ENCODE measurements at places on chromosomes 13 and 19. TPM values are rescaled to one million over a fixed set of nuclear protein-coding genes. Genes with fewer than 3 reads are reported as not detected.

Gene ZNF221
- total RNA-seq, result 41.0 TPM

Gene RPL18
- 1,067 TPM for total RNA-seq

Gene RINL
- total RNA-seq, result 2.2 TPM

Gene TMTC4
- 114 TPM for total RNA-seq

Gene LRRC63
- total RNA-seq, result 4.4 TPM

Gene PSMC4
- 78.3 TPM for total RNA-seq

Gene ZNF486
- 16.9 TPM for total RNA-seq

Gene LPAR6
- total RNA-seq, result 6.3 TPM

Gene UHRF1
- total RNA-seq, result 10.0 TPM

Gene CD33
- total RNA-seq, result 0.63 TPM

Gene LYPD5
- total RNA-seq, result 4.7 TPM

Gene GSX1
- total RNA-seq, result not detected

Gene CLC
- total RNA-seq, result not detected

Gene ZNF578
- total RNA-seq, result 36.6 TPM

Gene ZNF814
- 89.8 TPM for total RNA-seq

Gene ZNF442
- total RNA-seq, result 6.6 TPM

Gene PEAK3
- total RNA-seq, result not detected

All from parietal lobe (tissue), 2 donors.